Left forelimb (tissue), 1 donor: ENCODE measurements at places on chromosomes 4 and X.
A peak's percentile ranks its signal among the peaks of the same experiment; 100 is the strongest.

DNA sequence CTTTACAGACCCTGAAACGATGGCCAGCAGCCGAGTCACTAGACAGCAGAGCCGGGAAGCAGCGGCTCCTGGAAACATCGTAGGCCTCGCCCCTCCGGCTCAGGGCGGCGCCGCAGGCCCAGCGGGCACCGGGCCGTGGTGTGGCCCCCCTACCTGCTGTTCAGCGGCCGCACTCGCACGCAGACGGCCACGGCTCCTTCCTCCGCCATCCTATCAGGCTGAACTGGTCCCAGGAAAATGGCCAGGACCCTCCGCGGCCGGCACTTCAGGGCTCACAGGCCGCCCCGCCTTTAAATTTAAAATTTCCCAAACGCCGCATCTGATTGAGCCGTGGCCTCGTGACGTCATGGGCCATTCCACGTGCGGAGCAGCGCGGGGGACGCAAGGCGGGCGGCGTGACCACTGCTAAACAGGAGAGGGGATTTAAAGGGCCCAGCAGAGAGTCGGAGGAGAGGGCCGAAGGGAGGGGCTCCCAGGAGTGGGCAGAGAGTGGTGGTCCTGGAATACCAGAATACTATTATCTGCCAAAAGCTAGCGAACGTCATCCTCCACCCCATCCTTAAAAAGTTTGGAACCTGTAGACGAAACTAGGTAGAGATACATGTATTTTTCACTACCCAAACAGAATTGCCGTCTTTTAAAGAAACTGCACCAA, at the start of gene CENPE:
Gene CENPE, minus strand, starts transcription at position 233 of the 655 bp plus-strand sequence. Its CDS starts 24 bp downstream, at position 209.
- DNase-seq = peak; percentile 94

- no peak for DNase-seq
These were observed 44.5 kb upstream of the TRIM2 start for GRCh38 chr4:153159728-153160221.

GRCh38 chr4:53498706-53499105, 92.6 kb downstream of the LNX1 start:
- no peak for DNase-seq

DNA sequence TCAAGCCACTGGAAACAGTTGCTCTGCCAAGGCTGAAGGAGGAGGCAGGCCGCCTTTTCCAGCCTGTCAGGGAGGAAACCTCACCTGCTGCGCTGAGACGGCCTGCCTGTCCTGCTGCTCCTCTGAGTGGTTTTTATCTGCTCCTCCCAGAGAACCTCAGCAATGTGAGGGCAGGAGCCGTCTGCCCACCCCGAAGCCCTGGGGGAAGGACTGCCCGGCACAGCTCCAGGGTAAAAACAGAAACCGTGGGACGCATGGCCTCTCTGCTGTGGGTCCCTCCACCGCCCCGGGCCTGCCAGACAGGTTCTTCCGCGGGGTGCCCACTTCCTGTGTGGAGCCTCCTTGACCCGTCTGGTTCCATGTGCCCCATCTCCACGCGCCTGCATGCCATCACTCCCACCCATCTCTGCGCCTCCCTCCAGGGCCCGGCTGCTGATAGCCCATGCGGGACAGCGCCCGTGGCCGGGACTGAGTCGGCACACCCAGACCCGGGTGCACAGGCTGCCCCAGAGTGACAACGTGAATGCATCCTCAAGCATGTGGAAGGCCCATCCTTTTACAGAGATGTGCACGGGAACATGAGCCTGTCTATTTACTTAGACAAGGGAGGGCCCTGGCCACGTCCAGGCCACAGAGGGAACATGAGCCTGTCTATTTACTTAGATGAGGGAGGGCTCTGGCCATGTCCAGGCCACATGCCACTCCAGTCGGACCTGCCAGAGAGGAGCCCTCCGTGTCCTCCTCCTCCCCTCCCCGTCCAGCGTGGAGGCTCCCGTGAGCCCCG, 4.0 kb upstream of the SLC49A3 start:
- no peak for DNase-seq
